ENCODE measurements at places on chromosomes 1 and 21.

GRCh38 chr1:212513586-212513985, 80.9 kb downstream of the NENF start:
- no peak for DNase-seq

DNA sequence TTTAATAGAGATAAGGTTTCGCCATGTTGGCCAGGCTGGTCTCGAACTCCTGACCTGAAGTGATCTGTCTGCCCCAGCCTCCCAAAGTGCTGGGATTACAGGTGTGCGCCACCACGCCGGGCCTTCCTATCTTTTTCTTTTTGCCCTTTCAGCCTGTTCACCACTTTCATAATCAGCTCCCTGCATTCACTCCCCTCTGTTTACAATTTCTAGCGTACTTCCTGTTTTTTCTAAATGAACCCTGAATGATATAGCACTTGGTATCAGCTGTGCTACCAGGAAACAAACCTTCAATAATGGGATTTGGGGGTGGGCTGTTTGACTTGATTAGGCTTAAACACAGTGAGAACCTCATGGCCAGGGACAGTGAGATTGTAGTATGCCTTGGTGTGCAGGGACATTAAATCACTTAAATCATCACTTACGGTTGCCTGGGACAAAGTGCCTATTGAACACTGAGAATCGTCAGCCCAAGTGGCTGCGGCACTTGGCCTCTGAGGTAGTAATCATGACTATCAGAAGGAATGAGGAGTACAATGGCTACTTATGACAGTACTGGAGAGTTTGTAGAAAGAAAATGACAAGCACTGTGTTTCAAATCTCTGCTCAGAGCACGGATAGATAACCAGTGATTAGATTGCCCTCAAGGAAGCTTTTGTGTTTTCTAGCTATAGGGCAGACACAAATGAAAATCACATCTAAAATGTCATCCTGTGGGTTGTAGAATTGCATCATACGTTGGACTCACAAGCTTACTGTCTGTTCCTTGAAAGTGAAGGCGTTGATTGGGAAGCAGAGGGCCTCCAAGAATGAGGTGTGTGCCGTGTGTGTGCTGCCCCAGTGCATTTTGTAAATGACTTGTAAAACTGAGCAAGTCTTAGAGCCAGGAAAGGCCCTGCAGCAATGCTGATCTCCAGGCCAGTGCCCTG, 661.8 kb downstream of the MATN1 start:
- DNase-seq, result no peak

GRCh38 chr1:10835822-10836421, 39.5 kb upstream of the CASZ1 start:
- peak; percentile 75 for DNase-seq

- no peak for DNase-seq
Measured at GRCh38 chr1:229856009-229856650, 210.9 kb upstream of the GALNT2 start.
